Gastroesophageal sphincter (tissue), 4 donors: ENCODE measurements at places on chromosomes 2 and 18. TPM values are rescaled to one million over a fixed set of nuclear protein-coding genes. Genes with fewer than 3 reads are reported as not detected.

FOXI3 gene
- total RNA-seq, result not detected

PPP1R1C gene
- not detected for total RNA-seq

DNA sequence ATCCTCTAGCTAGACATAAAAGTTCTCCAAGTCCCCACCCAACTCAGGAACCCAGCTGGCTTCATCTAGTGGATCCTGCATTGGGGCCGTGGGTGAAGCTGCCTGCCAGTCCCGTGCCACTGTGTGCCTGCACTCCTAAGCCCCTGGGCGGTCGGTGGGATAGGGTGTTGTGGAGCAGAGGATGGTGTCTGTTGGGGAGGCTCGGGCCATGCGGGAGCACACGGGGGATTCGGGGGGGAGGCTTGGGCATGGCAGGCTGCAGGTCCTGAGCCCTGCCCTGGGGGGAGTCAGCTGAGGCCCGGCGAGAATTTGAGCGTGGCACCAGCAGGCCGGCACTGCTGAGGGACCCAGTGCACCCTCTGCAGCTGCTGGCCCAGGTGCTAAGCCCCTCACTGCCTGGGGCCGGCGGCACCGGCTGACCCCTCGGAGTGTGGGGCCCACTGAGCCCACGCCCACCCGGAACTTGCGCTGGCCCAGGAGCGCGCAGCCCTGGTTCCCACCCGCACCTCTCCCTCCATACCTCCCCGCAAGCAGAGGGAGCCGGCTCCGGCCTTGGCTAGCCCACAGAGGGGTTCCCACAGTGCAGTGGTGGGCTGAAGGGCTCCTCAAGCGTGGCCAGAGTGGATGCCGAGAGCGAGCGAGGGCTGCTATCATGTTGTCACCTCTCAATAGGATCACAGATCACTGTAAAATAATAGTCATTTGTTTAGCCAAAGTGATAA lies 86.4 kb downstream of the ARL6IP6 start:
- no peak for ATAC-seq

TUBA3E gene
- not detected for total RNA-seq

ONECUT2 gene
- under 0.01 TPM for total RNA-seq

ANKRD30B gene
- not detected for total RNA-seq

ANKAR gene
- 11.0 TPM for total RNA-seq

GRCh38 chr2:237568121-237568660 lies 1.8 kb downstream of the PRLH start:
- no peak for ATAC-seq

REG3A gene
- not detected for total RNA-seq

NEU2 gene
- not detected for total RNA-seq

GRCh38 chr2:184294831-184295230 lies 303.5 kb upstream of the ZNF804A start:
- no peak for ATAC-seq

DNA sequence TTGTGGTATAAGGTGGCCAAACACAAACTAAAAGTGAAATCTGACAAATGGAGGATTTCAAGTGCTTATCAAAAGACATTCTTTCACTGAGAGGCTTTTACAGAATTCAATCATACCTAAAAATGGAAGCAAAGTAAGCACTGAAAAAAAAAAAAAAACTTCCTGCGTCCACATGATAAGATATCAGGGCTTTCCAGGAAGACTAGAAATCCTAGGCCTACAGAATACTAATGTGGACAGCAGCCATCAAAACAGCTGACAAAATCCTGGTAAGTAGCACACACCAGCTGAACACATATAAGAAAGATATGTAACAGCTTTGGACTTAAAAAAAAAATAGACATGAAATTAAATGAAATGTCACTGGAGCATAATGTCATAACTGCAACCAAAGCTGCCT lies 178.2 kb downstream of the SUCLG1 start:
- ATAC-seq, result no peak

SH3BP4 gene
- 34.6 TPM for total RNA-seq

- no peak for ATAC-seq
These were observed 73.3 kb upstream of the ACKR3 start for GRCh38 chr2:236496340-236496739.

- ATAC-seq, result no peak
These were observed 478.7 kb upstream of the POU3F3 start for GRCh38 chr2:104375206-104375605.

RFTN2 gene
- total RNA-seq, result 8.9 TPM

DNA sequence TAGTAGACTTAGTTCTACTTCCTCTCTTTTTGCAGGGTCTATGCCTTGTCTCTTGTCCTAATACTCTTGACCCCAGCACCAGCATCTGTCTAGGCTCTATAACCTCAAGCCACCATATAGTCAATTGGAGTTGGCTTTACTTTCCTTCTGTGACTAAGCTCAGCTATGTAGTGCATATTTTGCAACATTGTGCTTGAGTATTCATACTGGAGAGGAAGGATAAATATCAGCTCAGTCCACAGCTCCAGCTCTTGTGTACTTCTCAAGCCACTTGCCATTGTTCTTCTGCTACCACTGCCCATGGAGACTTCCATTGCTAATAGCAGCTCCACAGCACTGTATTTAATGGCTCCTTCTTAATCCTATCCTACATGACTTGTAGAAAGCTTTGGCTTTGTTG lies 35.5 kb upstream of the CD28 start:
- no peak for ATAC-seq

UGT1A8 gene
- total RNA-seq, result not detected

MAL gene
- 37.0 TPM for total RNA-seq

- ATAC-seq, result no peak
These were observed 171.8 kb downstream of the CAMKMT start for GRCh38 chr2:44533508-44533907.

DNA sequence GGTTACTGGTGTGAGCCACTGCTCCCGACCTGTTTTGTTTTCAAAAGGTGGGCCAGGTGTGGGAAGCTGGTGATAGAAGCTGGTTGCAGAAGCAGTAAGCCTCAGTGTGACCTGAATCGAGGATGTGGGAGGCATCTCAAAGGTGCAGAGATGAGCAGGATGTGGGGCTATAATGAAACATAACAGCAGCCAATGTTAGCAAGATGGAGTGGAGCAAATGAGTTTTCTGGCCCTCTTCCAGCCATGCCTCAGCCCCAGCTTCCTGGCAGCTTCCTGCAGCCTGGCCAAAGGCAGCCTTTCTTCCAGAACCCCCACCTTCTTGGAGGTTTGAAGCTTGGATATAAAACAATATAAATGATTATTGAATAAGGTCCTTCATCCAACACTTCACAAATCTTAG lies 184.8 kb downstream of the NCK2 start:
- ATAC-seq, result no peak

DNA sequence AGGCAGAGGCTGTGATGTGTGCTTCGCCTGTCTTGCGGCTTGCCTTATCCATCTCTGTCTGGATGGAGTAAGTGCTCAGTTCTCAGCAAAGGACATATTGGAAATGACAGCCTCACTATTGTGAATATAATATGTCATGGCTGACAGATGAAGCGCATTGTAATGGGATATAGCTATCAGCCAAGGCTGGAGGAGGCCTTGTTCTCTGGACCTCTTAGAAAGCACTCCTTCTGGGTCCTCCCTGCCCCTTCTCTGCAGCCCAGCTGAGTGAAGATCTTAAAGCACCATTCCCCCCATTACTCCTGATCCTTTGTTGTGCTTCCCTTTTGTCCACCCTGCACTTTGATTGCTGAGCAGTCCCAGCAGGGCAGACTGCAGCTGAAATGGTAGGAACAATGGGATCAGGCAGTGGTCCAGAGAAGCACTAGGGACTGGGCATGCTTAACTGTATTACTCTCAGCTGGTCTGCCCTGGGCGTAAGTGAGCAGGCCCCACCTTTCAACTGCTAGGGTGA lies 265.3 kb downstream of the SETBP1 start:
- ATAC-seq, result no peak

DNA sequence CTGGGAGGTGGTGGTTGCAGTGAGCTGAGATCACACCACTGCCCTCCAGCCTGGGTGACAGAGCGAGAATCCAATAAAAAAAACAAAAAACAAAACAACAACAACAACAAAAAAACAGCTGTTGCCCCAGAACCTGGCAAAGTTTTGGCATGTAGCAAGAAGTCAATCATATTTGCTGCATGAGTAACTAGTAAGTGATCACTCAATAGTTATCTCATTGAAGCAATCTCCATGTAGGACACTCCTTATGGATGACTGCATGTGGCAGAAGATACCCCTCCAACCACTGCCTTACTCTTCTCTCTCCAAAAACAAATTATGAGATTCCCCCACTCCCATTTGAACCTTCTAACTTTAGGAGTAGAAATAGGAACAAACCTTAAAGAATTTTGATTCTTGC lies 113.7 kb downstream of the TTC27 start:
- ATAC-seq, result no peak

- ATAC-seq, result no peak
These were observed 1.7 kb upstream of the ICOS start for GRCh38 chr2:203934711-203935438.

DNA sequence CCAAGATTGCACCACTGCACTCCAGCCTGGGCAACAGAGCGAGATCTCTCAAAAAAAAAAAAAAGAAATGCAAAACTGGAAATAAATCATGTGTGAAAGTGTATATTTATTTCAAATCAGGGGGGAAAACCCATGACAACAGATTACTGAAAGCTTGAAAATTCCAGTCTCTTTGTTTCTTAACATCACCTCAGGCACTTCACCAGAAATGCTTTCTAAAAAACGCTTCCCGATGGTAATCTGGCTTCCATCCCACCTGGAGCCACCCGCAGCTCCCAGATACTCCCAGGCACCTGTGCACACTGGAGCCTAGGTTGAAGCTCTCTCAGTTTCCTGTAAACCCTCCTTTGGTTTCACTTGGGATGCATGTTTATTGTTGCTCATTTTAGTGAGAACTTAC lies 7.2 kb upstream of the ITGB6 start:
- ATAC-seq, result no peak

DNA sequence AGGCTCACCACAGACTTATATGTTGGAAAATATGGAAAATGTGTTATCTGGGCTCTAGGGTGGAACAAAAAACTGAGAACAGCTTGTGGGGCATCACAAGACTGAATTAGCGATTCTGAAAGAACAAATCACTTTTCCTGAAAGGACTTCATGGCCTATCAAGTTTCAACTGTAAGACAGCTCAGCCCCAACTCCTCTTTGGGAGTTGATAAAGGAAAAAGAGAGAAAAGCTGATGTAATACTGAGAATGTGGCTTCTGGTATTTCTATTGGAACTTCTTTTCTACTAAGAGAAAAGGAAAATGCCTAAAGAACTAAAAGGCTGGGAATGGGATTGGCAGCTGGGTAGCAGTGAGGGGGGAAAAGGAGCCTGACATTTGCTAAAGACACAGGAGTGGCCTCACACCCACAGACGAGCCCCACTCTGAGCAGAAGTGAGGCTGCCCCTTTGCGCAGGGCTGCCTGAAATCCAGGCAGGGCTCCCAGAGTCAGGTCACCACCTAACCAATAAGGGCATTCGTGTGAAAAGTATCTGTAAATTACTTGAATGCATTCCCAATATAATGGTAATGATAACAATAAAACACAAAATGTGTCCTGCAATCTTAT lies 75.6 kb downstream of the LRP2 start:
- no peak for ATAC-seq

- no peak for ATAC-seq
These were observed 25.8 kb upstream of the NRP2 start for GRCh38 chr2:205656461-205656860.

DNA sequence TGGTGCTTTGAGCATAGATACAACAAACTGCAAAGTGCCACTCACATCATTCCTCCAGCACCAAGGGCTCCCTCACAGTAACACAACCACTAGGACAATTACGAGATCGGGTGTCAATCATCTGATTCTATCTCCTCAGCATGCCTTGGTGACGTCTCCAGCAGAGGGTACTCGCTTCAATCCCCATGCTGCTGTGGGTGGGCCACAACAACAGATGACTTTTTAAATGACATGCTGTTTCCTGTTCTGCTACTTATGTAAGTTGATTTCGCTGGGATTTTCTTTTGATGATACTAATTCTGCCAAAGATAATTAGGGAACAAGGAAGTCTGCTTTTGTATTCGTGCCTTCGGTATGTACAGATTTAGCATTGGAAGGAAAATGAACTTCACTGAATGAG lies 1113.0 kb downstream of the BCL11A start:
- ATAC-seq, result no peak

GRCh38 chr2:202136526-202136925 lies 63.5 kb downstream of the KIAA2012 start:
- no peak for ATAC-seq
